ENCODE measurements at places on chromosomes 2 and 18.

DNA sequence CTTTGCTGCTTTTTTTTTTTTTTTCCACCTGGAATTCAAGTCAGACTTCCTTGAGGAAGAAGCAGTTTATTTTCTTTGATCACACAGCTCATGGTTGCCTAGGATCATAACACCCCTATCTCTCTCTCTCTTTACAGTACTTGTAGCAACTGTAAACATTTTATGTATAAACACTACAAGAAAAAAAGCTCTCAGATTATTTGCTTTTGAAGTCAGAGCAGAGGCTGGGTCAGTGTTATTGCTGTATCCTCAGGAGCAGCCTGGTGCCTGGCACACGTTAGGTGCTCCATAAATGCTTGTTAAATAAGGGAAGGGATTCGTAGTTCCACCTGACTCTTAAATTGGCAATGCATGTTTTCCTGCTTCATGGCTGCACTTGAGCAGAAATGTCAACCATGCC, 221.2 kb downstream of the TGIF1 start:
- DNase-seq: no peak

DNA sequence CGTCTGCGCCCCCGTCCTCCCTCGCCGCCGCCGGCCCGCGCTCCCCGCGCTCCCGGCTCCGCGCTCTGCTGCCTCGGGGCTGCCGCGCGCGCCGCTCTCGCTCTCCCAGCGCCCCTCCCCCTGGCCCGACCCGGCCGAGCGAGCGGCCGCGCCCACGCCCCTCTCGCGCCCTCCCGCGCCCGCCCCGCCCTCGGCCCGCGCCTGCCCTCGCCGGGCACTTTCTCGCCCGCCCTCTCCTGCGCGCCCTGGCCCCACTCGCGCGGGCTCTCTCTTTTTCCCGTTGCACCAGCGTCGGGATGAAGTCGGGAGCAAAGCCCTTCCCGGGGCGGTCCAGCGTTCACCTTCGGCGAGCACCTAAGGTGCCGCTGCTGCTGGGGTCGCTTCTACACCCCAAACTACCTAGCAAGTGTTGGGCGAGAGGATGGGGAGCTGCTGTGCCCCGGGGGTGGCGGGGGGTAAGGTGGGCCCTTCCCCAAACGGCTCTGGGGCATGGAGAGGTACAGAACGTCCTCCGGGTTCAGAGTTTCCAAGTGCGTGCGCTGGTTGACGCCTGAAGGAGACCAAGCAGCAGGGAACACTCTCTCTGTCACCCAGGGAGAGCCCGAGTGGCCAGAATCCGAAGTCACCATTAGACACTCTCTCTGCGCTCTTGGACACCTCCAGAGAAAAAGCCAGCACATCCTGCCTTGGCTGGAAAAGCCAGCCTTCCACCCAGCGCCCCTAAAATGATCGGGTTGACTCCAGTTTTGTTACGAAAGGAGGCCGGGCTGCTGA, at the start of gene COLEC12:
TSS of gene COLEC12 (minus strand) at position 70 of the 774 bp plus-strand sequence. CDS start 187 bp downstream, outside the sequence.
- DNase-seq: no peak

DNA sequence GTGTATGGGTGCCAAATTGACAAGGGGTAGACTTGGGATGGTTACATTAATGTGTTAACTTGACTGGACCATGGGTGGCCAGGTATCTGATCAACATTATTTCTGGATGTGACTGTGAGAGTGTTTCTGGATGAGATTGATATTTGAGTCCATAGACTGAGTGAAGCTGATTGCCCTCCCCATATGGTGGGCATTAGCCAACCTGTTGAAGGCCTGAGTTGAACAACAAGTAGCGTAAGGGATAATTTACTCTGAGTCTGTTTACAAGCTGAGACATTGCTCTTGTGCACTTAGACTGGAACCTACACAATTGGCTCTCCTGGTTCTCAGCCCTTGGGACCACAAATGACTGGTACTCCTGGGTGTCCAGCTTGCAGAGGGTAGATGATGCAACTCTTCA, 240.1 kb downstream of the ASXL3 start:
- DNase-seq: no peak

- no peak for DNase-seq
Observed at GRCh38 chr2:39728941-39729351, 50.1 kb downstream of the THUMPD2 start.

DNA sequence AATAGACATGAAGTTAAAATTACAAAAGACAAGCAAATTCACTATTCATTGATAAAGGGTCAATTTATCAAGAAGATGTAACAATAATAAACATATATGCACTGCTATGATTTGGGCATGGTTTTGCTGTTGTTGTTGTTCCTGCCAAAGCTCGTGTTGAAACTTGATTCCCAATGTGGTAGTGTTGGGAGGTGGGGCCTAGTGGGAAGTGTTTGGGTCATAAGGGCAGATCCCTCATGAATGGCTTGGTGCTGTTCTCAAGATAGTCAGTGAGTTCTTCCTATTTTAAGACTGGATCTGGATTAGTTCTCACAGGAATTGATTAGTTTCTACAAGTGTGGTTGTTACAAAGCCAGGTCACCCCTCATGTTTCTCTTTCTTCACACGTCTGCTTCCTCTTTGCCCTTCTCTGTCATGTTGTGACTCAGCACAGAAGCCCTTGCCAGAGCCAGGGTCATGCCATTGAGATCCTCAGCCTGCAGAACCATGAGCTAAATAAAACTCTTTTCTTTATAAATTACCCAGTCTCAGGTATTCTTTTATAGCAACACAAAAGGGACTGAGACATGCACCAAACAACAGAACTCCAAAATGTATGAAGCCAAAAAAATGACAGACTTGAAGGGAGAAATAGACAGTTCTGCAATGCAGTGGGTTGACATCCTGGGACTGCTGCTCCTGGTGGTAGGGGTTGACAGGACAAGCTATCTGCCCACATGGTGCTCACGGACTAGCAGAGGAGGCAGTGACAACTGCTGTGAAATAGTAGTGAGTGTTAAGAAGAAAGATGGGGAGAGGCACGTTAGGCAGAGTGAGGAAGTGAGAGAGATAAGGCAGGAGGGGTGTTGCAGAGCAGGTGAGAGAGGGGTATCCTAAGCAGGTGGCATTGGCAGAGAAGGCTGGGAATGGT, 18.6 kb upstream of the SKA1 start:
- no peak for DNase-seq

- DNase-seq: no peak
Observed at GRCh38 chr2:136051001-136051724, 65.7 kb upstream of the DARS1 start.

DNA sequence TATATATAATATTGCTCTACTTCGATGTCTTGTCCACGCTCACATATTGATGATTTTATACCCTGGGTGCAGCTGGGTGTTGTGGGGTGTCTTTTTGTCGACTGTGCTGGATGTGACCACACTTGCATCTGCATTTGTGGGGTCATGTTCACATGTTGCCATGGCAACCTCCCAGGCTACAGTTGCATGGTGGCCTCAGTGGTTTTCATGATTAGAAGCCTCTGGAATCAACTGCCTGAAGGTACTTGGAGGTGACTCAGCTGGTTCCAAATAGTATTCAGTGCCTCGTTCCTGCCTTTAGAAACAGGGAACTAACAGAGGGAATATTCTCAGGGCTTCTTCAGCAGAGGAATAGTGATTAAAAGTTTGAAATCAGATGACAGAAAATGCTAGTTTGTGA, 166.3 kb upstream of the NYAP2 start:
- DNase-seq: no peak

DNA sequence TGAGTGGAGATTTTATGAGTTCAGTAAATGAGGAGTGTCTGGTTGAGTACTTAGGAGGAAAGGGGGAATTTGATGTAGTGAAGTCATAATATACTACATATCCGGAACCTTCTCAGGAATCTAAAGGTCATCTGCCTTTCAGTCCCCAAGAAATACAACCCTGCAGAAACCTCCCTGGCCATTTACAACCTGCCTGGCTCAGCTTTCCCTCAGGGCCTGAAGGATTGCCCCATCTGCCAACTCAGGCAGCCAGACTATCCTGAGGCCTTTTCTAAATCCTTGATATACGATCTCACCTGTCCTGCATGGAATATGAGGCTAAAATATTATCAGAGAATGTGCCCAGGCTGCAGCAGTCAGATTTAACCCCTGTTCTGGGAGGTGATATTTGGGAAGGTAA, 165.4 kb upstream of the SPOPL start:
- DNase-seq: no peak

GRCh38 chr2:151556121-151556520, 146.4 kb downstream of the RIF1 start:
- no peak for DNase-seq

- no peak for DNase-seq
Observed at GRCh38 chr18:51578406-51578980, 381.0 kb upstream of the MEX3C start.

GRCh38 chr2:221203125-221203524, 369.0 kb downstream of the EPHA4 start:
- no peak for DNase-seq

All from stimulated activated naive CD4-positive, alpha-beta T cell treated with Interleukin-2 at 50 U/mL for 16 hours (primary cell).